ENCODE measurements at places on chromosomes 16 and 17.

DNA sequence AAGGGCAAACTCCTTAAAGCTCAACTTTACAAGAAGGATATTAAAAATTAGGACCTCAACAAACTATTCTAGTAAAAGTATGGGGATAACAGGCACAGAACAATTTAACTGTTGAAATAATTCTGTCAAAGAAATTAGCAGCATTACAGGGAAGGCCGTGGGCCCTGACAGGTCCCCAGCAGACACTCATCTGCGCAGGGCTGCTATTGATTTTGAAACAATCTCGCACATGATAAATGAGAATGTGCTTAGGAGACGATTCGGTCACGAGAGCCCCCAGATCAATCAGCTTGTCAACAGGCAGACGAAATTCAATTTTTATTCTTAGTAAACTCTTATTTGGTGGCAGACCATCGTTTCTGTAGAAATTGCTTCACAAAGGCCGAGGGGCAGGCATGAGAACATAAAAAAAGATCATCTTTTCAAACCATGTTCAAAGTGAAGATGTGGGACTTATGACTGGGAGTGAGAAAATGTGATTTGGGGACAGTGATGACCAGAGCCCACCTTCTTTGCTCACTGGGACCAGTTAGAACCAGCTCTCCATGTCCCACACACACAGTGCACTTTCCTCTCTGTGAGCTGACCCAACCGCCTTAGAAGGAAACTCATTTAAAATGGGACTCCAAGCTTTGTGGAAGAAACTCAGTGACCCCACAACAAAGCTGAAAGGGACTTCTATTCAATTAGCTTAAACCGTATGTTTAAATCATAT is 654.5 kb downstream of the TOX3 start:
- DNase-seq, result no peak

- no peak for DNase-seq
Measured at GRCh38 chr17:44398692-44399691, 9.5 kb upstream of the ITGA2B start.

DNA sequence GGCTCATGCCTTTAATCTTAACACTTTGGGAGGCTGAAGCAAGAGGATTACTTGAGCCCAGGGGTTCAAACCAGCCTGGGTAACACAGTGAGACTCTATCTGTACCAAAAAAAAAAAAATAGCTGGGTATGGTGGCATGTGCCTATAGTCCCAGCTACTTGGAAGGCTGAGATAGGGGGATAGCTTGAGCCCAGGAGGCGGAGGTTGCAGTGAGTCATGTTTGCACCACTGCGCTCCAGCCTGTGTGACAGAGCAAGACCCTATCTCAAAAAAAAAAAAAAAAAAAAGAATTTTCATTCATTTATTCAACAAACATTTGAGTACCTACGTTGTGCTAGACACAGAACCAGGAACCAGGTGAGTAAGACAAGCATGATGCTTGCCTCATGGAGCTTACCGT is 73.6 kb upstream of the MRTFB start:
- DNase-seq, result no peak

- DNase-seq, result no peak
Measured at GRCh38 chr16:51766739-51767138, 615.7 kb upstream of the SALL1 start.

GRCh38 chr17:79794659-79795511 is 2.0 kb downstream of the CBX8 start:
- no peak for DNase-seq

- DNase-seq, result no peak
Measured at GRCh38 chr17:36153895-36154610, 22.4 kb downstream of the TBC1D3B start.

- no peak for DNase-seq
Measured at GRCh38 chr16:75121949-75122568, 5.5 kb upstream of the LDHD start.

DNA sequence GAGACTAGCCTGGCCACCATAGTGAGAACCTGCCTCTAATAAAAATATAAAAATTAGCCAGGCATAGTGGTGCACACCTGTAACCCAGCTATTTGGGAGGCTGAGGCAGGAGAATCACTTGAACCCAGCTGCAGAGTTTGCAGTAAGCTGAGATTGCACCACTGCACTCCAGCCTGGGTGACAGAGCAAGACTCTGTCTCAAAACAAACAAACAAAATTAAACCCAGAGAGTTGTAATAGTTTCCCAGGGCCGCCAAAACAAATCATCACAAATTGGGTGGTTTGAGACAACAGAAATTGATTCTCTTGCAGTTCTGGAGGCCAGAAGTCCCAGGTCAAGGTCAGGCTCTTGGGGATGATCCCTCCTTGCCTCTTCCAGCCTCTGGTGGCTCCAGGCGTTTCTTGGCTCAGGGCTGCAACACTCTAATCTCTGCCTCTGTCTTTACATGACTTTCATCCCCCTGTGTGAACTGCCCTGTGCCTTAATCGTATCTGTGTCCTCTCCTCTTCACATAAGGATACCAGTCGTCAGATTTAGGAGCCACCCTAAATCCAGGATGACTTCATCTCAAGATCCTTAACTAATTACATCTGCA is 100.3 kb upstream of the NOL11 start:
- no peak for DNase-seq

GRCh38 chr17:48961516-48962233 is 6.7 kb downstream of the GIP start:
- no peak for DNase-seq
